ENCODE measurements at places on chromosomes 13 and 19.

GRCh38 chr13:48562296-48563066 is 29.6 kb upstream of the RCBTB2 start:
- no peak overlapping the region for H3K27ac ChIP-seq
- no peaks in the 10 kb centered on the region for H3K27me3 ChIP-seq
- no peaks in the 10 kb centered on the region for H3K36me3 ChIP-seq
- no peaks in the 10 kb centered on the region for H3K4me1 ChIP-seq
- peak; percentile 33 for DNase-seq

- peak; percentile 83 for DNase-seq
- H3K27me3 ChIP-seq: no peaks in the 10 kb centered on the region
- no peaks in the 10 kb centered on the region for H3K36me3 ChIP-seq
- peak overlapping the region; percentile 54 for H3K27ac ChIP-seq
- H3K4me3 ChIP-seq: no peak overlapping the region
Observed at GRCh38 chr19:43784241-43784980, 3.6 kb upstream of the KCNN4 start.

- peak overlapping the region; percentile 86 for H3K27ac ChIP-seq
- H3K36me3 ChIP-seq: peaks cover 4% of the 10 kb centered on the region
- peak overlapping the region; percentile 53 for H3K4me3 ChIP-seq
- no peak for DNase-seq
- H3K4me1 ChIP-seq: peaks cover 32% of the 10 kb centered on the region
Observed at GRCh38 chr19:13016245-13016627, 21.0 kb downstream of the NFIX start.

GRCh38 chr19:56727677-56728076 is 56.1 kb upstream of the ZNF835 start:
- H3K27me3 ChIP-seq: no peaks in the 10 kb centered on the region
- H3K4me3 ChIP-seq: no peak overlapping the region
- H3K4me1 ChIP-seq: no peaks in the 10 kb centered on the region
- H3K36me3 ChIP-seq: no peaks in the 10 kb centered on the region

GRCh38 chr13:30690282-30691188 is 44.8 kb upstream of the ALOX5AP start:
- H3K4me3 ChIP-seq: peak overlapping the region; percentile 57
- DNase-seq: peak; percentile 95
- no peaks in the 10 kb centered on the region for H3K36me3 ChIP-seq
- peaks cover 9% of the 10 kb centered on the region for H3K4me1 ChIP-seq
- H3K27ac ChIP-seq: peak overlapping the region; percentile 95
- no peaks in the 10 kb centered on the region for H3K27me3 ChIP-seq

DNA sequence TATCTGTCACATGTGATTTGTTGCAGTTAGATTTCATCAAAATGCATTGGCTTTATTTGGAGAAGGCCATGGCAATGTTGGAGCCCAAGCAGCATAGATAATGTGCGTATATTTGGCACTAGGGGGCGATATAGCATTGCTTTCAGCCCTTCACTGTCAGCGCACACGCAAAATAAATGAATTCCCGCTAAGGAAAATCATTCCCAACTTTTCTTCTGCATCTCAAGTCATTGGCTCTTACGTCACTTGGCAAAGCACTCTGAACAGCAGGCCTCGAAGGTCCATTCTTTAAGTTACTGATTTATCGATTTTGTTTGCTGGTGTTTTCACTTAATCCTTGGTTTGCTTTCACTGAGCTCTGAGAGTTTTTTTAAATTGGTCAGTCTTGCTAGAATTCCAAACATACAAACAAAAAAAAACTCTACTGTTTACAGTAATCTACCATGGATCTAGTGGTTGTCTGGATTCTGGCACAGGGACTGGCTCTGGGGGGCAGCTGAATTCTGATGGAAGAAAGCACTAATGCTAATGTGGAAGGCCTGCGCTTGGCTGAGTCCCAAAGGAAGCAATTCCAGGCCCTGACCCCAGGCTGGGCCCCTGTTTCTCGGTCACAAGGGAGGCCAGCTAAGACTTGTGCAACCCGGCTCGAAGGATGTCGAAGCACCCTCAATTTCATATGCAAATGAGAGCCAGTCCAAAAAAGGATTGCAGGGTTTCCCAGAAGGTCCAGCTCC is 97.7 kb upstream of the IPO5 start:
- H3K27me3 ChIP-seq: no peaks in the 10 kb centered on the region
- no peak overlapping the region for H3K27ac ChIP-seq
- peak; percentile 78 for DNase-seq
- H3K4me3 ChIP-seq: no peak overlapping the region
- H3K36me3 ChIP-seq: no peaks in the 10 kb centered on the region

GRCh38 chr13:43139211-43139610 is 115.8 kb downstream of the DNAJC15 start:
- no peaks in the 10 kb centered on the region for H3K36me3 ChIP-seq
- no peak overlapping the region for H3K27ac ChIP-seq
- H3K4me3 ChIP-seq: no peak overlapping the region
- no peaks in the 10 kb centered on the region for H3K4me1 ChIP-seq

DNA sequence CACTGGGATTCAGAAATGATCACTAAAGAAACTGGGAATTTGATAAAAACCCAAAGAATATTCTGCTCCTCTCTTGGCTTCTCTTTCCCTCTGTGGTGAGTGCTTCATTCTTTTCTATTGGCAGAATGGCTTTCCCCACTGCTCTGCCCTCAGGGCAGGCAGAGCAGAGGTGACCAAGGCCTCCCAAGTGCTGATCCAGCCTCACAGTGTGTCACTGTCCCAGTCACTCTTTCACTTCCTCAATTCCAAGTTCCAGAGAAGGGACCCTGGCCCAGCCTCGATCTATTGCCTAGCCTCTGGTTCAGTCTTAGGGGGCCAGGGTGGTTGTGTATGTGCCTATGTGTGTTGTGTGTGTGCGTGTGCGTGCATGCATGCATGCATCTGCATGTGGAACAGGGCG is 180.6 kb upstream of the TMTC4 start:
- no peak overlapping the region for H3K27ac ChIP-seq
- no peak overlapping the region for H3K4me3 ChIP-seq
- DNase-seq: no peak
- H3K27me3 ChIP-seq: no peaks in the 10 kb centered on the region
- no peaks in the 10 kb centered on the region for H3K4me1 ChIP-seq
- no peaks in the 10 kb centered on the region for H3K36me3 ChIP-seq

- peak; percentile 58 for DNase-seq
- H3K27me3 ChIP-seq: no peaks in the 10 kb centered on the region
- no peak overlapping the region for H3K4me3 ChIP-seq
- no peaks in the 10 kb centered on the region for H3K36me3 ChIP-seq
- no peak overlapping the region for H3K27ac ChIP-seq
- H3K4me1 ChIP-seq: no peaks in the 10 kb centered on the region
Observed at GRCh38 chr13:108987517-108987916, 358.1 kb downstream of the MYO16 start.

DNA sequence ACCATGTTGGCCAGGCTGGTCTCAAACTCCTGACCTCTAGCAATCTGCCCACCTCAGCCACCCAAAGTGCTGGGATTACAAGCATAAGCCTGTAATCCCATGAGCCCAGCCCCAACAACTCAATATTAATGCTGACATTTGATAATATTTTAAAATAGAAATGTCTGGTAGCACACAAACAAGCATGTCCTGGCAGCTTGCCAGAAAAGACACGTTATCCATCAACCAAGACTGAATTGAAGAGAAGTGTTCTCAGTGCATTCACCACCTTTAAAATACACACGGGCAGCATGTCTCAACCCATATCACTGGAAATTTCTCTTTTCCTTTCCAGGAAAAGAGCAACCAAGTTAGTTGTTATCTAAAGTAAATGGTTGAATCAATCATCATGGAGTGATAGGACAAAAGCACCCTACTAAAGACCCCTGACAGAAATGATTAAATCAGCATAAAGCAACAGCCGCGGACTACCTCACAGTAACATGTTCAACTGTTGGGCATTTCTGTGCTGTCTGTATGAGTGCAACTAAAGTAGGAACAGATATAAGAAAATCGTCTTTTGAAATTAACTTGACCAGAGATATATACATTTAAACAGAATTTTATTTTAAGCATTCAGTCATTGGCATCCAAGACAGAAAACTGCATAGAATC is 25.0 kb downstream of the LHFPL6 start:
- no peak overlapping the region for H3K27ac ChIP-seq
- H3K4me1 ChIP-seq: peaks cover 3% of the 10 kb centered on the region
- H3K27me3 ChIP-seq: no peaks in the 10 kb centered on the region
- no peak overlapping the region for H3K4me3 ChIP-seq
- no peak for DNase-seq

GRCh38 chr19:15905026-15905425 is 7.2 kb upstream of the CYP4F2 start:
- H3K4me3 ChIP-seq: no peak overlapping the region
- H3K4me1 ChIP-seq: no peaks in the 10 kb centered on the region
- no peaks in the 10 kb centered on the region for H3K36me3 ChIP-seq
- no peak overlapping the region for H3K27ac ChIP-seq
- H3K27me3 ChIP-seq: no peaks in the 10 kb centered on the region
- DNase-seq: no peak

- H3K27me3 ChIP-seq: no peaks in the 10 kb centered on the region
- peaks cover 27% of the 10 kb centered on the region for H3K4me1 ChIP-seq
- H3K27ac ChIP-seq: peak overlapping the region; percentile 62
- no peak for DNase-seq
Observed at GRCh38 chr13:46576762-46577161, 23.8 kb downstream of the LRCH1 start.

- peak; percentile 92 for DNase-seq
- peak overlapping the region; percentile 74 for H3K27ac ChIP-seq
- no peaks in the 10 kb centered on the region for H3K27me3 ChIP-seq
- H3K36me3 ChIP-seq: peaks cover 5% of the 10 kb centered on the region
Observed at GRCh38 chr13:41065078-41065477, 3.8 kb downstream of the WBP4 start.

DNA sequence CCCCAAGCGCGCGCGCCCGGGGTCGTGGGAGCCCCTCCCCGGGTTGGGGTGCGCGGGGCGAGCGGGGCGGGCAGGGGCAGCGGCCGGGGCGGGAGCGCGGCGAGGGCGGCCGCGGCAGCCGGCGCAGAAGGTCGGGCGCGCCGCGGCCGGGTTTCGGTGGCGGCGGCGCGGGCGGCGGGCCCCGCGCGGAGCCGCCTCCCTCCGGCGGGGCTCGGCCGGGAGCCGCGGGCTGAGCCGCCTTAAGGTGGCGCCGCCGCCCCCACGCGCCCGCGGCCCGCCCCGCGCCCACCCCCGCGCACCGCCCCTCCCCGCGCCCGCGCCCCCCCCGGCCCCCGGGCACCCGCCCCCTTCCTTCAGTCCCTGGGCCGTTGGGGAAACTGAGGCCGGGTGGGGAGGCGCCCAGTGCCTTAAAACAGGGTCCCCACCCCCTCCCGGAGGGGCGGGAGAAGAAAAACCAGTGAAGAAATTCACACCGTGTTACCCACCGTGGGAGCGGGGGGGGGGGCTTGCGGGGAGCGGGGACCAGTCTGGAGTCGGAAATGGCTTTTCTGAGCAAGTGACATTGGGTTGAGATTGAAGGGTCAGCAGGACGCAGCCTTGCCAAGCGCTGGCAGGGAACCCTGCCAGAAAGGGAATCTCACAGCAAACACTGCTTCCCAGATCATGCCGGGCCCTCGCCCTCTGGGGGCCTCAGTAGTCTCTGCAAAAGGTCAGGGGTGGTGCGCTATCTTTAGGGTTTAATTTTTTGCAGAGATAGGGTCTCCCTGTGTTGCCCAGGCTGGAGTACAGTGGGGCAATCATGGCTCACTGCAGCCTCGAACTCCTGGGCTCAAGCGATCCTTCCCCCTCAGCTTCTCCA is at the start of gene TLE2:
TSS of gene TLE2 (minus strand) at position 216 of the 859 bp plus-strand sequence. CDS start 376 bp downstream, outside the sequence.
- no peak for DNase-seq
- H3K4me3 ChIP-seq: peak within 1 kb of the TSS; percentile 18
- H3K27ac ChIP-seq: no peak within 1 kb of the TSS
- no peaks in the 10 kb centered on the region for H3K36me3 ChIP-seq

GRCh38 chr13:39910041-39910440 is 254.6 kb downstream of the COG6 start:
- DNase-seq: no peak
- H3K4me1 ChIP-seq: no peaks in the 10 kb centered on the region
- H3K27ac ChIP-seq: no peak overlapping the region
- no peaks in the 10 kb centered on the region for H3K27me3 ChIP-seq
- no peaks in the 10 kb centered on the region for H3K36me3 ChIP-seq

DNA sequence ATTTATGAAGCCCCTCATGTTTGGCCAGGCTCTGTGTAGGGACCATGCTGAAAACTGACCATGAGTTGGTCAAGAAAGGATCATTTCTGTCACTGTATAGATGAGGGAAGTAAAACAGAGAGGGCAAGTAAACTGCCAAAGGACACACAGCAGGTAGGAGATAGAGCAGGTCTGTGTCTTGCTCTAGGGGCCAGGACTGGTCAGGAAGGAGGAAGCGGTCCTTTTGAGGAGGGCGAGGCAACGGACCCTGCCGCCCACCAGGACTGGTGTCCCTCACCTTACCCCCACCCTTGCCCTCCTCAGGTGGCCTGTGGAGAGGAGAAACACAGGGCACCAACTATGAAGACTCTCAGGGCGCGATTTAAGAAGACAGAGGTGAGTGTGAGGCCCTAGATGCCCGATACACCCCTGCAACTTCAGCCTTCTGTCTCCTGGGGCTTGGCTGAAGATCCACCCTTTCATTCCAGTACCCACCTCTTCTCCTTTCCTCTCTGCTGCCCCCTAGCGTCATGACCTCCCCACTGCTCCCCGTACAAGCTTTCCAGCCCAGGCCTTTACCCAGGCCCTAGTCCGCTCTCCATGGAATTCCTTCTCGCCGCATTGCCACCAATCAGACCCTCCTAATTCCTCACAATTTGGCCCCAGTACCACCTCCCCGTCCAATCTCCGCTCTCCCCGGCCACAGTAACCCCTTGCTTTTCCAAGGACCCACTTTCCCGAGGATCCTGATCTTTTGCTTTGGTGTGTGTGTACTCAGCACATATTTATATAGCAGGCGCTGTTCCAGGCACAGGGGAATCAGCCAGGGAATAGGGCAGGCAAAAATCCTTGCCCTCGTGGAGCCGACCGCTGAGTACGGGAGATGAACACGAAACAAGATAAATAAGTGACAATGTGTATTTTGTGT is 3.9 kb downstream of the ANKRD24 start:
- no peak overlapping the region for H3K4me3 ChIP-seq
- H3K27me3 ChIP-seq: no peaks in the 10 kb centered on the region
- peak; percentile 68 for DNase-seq
- no peaks in the 10 kb centered on the region for H3K36me3 ChIP-seq
- no peaks in the 10 kb centered on the region for H3K4me1 ChIP-seq

GRCh38 chr13:90797335-90797734 is 550.2 kb upstream of the MIR17HG start:
- DNase-seq: no peak
- no peak overlapping the region for H3K27ac ChIP-seq
- H3K36me3 ChIP-seq: no peaks in the 10 kb centered on the region
- no peaks in the 10 kb centered on the region for H3K4me1 ChIP-seq
- no peak overlapping the region for H3K4me3 ChIP-seq
- no peaks in the 10 kb centered on the region for H3K27me3 ChIP-seq

- H3K4me3 ChIP-seq: no peak overlapping the region
- peak overlapping the region; percentile 72 for H3K27ac ChIP-seq
- DNase-seq: peak; percentile 96
- no peaks in the 10 kb centered on the region for H3K36me3 ChIP-seq
Observed at GRCh38 chr13:73870970-73871935, 263.0 kb downstream of the KLF12 start.

DNA sequence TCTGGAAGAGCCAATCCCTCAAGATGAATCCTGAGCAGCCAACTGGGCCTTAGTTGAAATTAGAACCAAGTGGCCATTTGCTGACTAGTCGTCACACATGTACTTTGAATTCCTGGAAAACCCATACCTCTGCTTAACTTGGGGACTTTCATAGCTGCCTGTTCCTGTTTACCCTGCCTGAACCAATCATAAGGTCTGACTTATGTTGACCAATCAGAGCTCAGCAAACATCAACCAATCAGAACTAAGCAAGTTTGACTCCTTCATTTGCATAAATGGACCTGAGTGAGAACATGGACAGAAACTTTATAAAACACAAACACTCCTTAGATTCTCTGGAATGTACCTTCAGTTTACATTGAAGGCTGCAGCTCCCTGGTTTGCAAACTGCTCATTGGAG is 50.8 kb downstream of the LATS2 start:
- no peak for DNase-seq
- no peak overlapping the region for H3K27ac ChIP-seq
- peaks cover 32% of the 10 kb centered on the region for H3K4me1 ChIP-seq
- H3K36me3 ChIP-seq: peaks cover 2% of the 10 kb centered on the region
